ENCODE measurements at places on chromosomes 3 and 15. TPM values are rescaled to one million over a fixed set of nuclear protein-coding genes. Genes with fewer than 3 reads are reported as not detected.

POLR2M gene
- 70.6 TPM for total RNA-seq

CFAP91 gene
- not detected for total RNA-seq

ZMYND10 gene
- 3.2 TPM for total RNA-seq

GPR149 gene
- total RNA-seq = not detected

GOLGA6A gene
- total RNA-seq = not detected
